ENCODE measurements at places on chromosomes 11 and 22. TPM values are rescaled to one million over a fixed set of nuclear protein-coding genes. Genes with fewer than 3 reads are reported as not detected.

The IL17RA gene
- 10.6 TPM for total RNA-seq

The SLC5A12 gene
- total RNA-seq: not detected

The MMP12 gene
- total RNA-seq: not detected

The C11orf52 gene
- not detected for total RNA-seq

The PLEKHA7 gene
- total RNA-seq: 1.7 TPM

The RIMBP3C gene
- total RNA-seq: 0.16 TPM

The PARVG gene
- 0.16 TPM for total RNA-seq

The KCNK4 gene
- total RNA-seq: not detected

The BLID gene
- not detected for total RNA-seq

The PKNOX2 gene
- 1.6 TPM for total RNA-seq

The HTR3B gene
- total RNA-seq: 0.24 TPM

The MMP26 gene
- total RNA-seq: not detected

The BRSK2 gene
- total RNA-seq: 4.5 TPM

The OR4D10 gene
- not detected for total RNA-seq

The MIAT gene
- total RNA-seq: 0.45 TPM

The PTPRJ gene
- total RNA-seq: 39.4 TPM

The SOX6 gene
- 84.9 TPM for total RNA-seq

The CHRM1 gene
- total RNA-seq: 0.16 TPM

The PATE2 gene
- total RNA-seq: 0.53 TPM

The GNAZ gene
- 3.6 TPM for total RNA-seq

The PRR33 gene
- total RNA-seq: not detected

The MTMR3 gene
- 15.7 TPM for total RNA-seq

The C11orf87 gene
- total RNA-seq: not detected

The ZFP91 gene
- total RNA-seq: 57.8 TPM

The IL10RA gene
- total RNA-seq: not detected

The GPHA2 gene
- total RNA-seq: not detected

The MPPED2 gene
- total RNA-seq: 3.7 TPM

The OTUB1 gene
- total RNA-seq: 39.2 TPM

The MIOX gene
- total RNA-seq: not detected

The IL17REL gene
- not detected for total RNA-seq

The SAA1 gene
- 0.40 TPM for total RNA-seq

The OR6A2 gene
- 0.05 TPM for total RNA-seq

The MS4A1 gene
- not detected for total RNA-seq

The OR8D1 gene
- total RNA-seq: not detected

The ANGPTL5 gene
- total RNA-seq: not detected

The FAM227A gene
- 1.8 TPM for total RNA-seq

The TBX1 gene
- not detected for total RNA-seq

The MMP11 gene
- total RNA-seq: 1.1 TPM

The SCGB1C1 gene
- total RNA-seq: not detected

The WT1 gene
- total RNA-seq: 0.69 TPM

The TENM4 gene
- 0.08 TPM for total RNA-seq

The TRPC6 gene
- not detected for total RNA-seq
